Right lung (tissue), 10 donors: ENCODE measurements at places on chromosomes 7 and 10. TPM values are rescaled to one million over a fixed set of nuclear protein-coding genes. Genes with fewer than 3 reads are reported as not detected.
A peak's percentile ranks its signal among the peaks of the same experiment; 100 is the strongest.

Gene CH25H
- 0.21 TPM for polyA plus RNA-seq

Gene ADRA2A
- 0.29 TPM for polyA plus RNA-seq

Gene GATA3
- polyA plus RNA-seq: 2.5 TPM

Gene PAX4
- not detected for polyA plus RNA-seq

Gene FAM241B
- polyA plus RNA-seq: 8.0 TPM

Gene IMMP2L
- polyA plus RNA-seq: 24.1 TPM

Gene TET1
- 15.9 TPM for polyA plus RNA-seq

Gene HOXA7
- polyA plus RNA-seq: 5.4 TPM

Gene CADPS2
- 53.5 TPM for polyA plus RNA-seq

DNA sequence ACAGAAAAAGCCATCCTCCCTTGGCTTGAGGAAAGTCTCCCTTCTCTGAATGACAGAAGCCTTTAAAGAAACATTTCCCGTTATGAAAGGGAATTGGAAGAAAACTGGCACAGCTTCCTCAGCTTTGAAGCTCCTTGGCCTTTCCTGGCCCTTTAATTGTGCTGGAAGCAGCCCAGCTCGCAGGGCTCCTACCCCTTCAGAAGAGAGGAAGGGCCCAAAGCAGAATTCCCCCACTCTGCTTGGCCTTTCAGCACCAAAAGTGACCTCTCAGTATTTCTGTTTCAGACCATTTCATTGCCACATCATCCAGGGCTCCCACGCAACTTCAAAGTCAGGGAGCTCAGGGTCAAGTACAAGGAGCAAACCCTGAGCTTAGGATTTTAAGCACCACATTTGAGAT is 4.2 kb downstream of the AFAP1L2 start:
- peak; percentile 70 for DNase-seq

DNA sequence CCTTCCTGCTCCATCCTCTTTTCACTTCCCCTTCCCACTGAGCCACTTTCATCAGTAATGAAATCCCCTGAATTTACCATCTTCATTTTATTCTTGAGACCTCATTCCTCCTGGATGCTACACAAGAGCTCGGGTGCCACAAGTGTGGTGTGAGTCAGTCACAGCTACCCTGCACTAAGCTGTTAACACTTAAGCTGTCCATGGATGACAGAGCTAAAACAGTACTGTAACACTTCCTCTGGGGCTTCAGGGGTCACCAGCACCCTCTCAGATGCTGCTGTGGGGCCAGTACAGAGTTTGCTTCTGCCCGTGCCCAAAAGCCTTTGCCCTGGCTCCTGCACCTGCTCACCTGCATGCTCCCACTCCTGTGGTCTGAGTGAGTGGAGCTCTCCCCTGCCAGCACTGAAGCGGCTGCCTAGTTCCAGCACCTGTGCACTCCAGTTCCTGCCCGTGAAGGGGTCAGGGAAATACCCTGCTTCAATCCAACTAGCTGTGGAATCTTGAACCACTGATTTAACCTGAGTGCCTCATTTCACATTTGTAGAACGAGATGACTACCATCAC is 71.9 kb downstream of the POT1 start:
- DNase-seq: no peak

GRCh38 chr7:1912593-1913465 is 242.8 kb downstream of the ELFN1 start:
- DNase-seq: peak; percentile 54

DNA sequence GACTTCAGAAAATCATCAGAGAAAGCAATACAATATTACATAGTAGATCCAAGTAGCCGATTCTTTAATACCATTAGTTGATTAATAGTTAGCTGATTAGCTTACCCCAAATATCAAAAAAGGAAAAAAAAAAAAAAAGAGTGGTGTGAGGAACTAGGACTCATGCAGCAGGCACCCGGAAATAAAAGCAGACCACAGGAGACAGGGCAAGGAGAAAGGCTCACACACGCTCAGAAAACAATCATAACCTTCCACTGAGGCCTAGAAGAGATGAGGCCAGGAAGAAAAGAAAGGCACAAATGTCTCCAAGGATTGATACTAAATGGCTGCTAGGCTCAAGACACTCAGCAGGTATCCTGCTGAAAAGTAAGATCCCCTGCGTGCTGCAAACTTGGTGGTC is 25.9 kb downstream of the TRDMT1 start:
- no peak for DNase-seq

DNA sequence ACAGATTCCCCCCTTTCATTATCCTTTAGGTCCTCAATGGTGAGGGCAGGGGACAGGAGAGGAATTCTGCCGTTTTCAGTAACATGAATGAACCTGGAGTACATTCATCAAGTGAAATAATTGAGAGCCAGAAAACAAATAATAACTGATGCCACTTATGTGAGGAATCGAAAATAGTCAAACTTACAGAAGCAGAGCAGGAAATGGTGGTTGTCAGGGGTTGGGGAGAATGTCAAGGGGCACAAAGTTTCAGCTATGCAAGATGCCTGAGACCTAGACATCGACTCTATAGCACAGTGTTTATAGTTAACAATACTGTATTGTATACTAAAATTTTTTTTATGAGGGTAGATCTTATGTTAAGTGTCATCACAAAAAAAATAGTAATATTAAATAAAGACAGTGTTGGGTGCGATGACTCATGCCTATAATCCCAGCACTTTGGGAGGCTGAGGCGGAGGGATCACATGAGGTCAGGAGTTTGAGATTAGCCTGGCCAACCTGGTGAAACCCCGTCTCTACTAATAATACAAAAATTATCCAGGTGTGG is 1219.8 kb downstream of the GATA3 start:
- DNase-seq: no peak

- DNase-seq: no peak
Measured at GRCh38 chr7:121288894-121289293, 39.9 kb upstream of the WNT16 start.

DNA sequence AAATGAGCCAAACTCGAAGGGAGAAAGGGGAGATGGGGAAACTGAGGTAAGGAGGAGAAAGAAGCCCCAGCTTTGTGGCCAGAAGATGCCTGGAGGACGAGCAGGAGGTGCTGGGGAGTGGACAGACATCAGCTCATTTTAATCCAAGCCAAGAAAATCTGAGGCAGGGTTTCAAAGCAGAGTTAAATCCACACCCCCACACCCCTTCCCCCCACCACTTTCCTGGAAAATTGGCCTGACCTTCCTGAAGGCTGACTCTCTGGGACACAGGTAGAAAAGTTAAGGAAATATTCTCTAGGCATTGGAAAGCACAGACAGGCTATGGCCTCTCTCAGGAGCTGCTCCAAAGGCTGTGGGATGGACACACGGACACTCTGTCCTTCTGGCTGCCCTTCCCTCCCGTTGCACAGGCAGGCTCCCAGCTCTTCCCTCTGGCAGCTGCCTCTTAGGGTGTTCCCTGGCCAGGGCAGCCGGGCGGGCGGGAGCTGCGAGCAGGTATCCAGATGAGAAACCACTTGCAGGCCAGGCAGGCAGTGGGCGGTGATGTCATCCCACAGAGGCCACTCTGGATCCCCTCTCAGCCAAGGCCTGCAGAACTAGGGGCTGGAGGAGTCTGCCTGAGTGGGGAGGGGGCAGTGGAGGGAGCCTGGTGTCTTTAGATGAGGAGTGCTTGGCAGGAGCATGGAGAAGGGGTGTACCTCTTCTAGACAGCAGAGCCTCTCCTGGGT is 171.8 kb downstream of the NEURL1 start:
- DNase-seq: no peak

GRCh38 chr7:517774-518629 is 1.6 kb downstream of the PDGFA start:
- no peak for DNase-seq

DNA sequence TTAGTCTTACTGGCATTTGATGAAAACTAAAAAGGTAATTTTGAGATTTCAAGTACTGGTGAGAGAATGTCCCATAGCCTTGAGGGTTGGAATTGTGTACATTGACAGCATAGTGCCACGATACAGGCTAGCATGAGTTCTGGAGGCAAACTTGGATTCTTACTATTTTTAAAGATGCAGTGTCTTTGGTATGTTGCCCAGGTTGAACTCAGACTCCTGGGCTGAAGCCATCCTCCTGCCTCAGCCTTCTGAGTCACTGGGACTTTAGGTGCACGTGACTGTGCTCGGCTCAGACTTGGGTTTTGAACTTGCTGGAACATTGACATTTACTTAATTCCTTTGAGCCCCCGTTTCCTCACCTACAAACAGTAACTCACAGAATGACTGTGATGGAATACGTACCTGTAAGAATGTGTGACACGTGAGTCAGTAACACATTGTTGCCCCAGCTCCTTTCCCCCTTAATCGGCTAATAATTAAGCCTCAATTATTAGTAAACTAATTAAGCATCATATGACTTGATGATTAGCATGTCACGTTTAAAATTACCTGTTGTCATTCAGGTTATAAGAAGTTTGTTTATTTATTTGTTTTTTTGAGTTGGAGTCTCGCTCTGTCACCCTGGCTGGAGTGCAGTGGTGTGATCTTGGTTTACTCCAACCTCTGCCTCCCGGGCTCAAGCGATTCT is 10.6 kb downstream of the DNAJB6 start:
- no peak for DNase-seq
